ENCODE measurements at places on chromosomes 1 and 21.

DNA sequence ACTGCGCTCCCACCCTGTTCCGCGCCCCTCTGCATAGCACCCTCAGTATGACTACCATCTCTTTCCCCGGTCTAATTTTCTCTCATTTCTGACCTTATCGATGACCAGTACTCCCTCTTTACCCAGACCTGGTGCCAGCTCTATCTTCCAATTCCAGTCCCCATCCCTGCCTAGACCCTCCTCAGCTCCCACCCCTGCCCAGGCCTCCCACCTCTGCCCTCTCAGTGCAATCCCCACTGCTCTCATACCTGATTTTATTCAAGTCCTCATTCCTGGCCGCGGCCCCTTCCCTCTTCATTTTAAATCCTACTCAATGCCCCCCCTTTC, 1.3 kb downstream of the USP24 start:
- DNase-seq: peak; percentile 56

DNA sequence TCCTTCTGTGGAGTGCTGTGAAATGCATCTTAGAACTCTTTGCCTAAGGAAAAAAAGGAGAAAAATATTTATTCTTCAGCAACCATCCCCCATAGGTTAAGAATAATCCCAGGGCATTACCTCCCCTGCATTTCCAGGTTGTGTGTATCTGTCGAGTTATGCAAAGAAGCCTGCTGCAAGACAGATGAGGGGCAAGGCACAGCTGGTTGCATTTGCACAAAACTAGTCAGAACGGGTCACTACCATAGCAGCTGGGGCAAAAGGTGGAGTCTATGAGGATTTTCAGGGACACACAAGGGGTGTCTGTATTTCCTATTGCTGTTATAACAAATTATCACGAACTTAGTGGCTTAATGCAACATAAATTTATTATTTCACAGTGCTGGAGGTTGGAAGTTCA, 443.4 kb upstream of the C1orf87 start:
- DNase-seq: no peak

- DNase-seq: no peak
Observed at GRCh38 chr1:206680279-206680678, 4.4 kb upstream of the MAPKAPK2 start.

DNA sequence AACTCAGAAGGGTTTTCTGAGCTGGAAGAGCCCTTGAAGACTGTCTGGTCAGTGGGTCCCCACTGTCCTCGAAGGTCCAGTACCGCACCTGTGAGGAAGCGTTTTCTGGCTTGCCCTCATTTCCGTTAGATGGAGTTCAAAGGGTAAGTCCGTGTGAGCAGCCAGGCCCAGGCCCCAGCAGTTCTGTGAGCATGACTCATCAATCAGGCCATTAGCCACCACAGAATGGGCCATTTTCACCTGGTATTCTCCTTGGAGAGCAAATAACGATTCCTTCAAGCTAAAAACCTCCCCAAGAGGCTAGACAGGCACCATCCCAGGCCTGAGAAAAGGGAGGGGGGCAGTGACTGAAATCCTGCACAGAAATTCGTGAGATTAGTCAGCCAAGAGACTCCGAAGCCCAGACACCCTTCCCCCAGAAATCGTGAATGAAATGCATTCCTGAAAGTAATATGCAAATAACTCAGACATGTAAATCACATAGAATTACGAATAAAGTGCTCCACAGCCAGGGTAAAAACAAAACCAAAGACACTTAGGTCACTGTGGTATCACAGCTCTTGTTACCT, 66.0 kb downstream of the BCAR3 start:
- peak; percentile 58 for DNase-seq

DNA sequence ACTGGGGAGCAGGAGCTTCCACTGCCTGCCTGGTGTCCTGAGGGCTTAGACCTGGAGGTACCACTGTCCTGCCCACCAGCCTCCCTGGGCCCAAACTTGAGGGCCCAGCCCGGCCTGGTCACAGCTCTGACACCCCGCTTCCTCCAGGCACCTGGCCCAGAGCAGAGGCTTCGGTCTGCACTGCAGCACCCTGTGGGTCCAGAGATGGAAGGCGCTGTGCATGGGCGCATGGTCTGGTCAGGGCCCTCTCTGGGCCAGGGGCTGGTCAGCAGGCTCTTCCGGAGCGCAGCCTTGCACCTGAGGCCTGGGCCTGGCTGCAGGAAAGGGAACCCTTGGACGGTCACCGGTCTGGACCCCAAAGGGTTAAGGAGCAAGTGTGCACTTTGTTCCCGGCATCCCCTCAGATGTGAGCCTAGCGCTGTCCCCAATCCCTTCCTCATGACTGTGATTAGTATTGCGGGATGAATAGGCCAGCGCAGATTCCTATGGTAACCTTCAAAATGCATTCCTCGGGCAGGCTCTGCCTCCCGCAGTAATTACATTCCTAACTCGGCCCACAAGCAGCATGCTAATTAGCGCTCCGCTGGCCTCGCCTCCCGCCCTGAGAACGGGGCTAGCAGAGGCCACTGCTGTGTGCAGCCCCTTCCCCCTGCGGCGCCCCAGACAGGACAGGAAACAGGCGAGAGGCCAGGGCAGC, 36.3 kb downstream of the PRDM16 start:
- no peak for DNase-seq

- DNase-seq: no peak
Observed at GRCh38 chr1:98330224-98330623, 331.3 kb upstream of the SNX7 start.

- DNase-seq: no peak
Observed at GRCh38 chr1:82168482-82168881, 367.7 kb downstream of the ADGRL2 start.

DNA sequence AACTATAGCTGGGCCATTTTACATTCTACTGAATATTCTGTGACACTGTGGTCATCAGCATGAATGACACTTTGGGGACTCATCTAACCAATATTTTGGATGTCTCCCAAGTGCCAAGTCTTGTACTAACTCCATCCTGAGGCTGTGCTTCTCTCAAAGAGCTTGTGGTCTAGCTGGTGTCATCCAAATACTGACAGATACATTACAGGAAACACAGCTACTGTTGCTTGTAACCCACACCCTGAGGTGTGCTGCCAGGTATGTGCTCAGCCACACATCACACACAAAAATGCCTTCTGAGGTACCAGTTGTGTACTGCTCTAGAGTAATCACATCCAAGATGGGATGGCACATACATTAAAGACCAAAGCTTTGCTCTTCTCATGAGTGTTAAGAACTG, 81.6 kb downstream of the ST6GALNAC5 start:
- no peak for DNase-seq

GRCh38 chr1:210674151-210674550, 345.4 kb downstream of the HHAT start:
- DNase-seq: no peak

GRCh38 chr21:44846485-44847260, 26.8 kb downstream of the PTTG1IP start:
- DNase-seq: peak; percentile 56

GRCh38 chr21:15138490-15138889, 73.7 kb upstream of the NRIP1 start:
- no peak for DNase-seq

DNA sequence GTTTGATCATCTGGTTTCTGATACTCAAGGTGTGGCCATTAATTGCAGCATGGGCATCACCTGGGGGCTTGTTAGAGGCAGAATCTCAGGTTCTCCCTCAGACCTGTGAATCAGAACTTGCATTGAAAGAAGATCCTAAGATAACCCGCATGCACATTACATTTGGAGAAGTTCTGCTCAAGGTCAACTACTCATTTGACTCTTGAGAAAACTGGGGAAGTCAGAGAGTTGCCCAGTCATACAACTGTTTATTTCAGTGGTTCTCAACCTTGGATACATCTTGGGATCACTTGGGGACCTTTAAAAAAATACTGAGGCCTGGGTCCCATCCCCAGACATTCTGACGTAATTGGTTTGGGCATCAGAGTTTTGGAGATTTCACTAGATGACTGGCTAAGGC, 30.5 kb downstream of the CAMTA1 start:
- no peak for DNase-seq

DNA sequence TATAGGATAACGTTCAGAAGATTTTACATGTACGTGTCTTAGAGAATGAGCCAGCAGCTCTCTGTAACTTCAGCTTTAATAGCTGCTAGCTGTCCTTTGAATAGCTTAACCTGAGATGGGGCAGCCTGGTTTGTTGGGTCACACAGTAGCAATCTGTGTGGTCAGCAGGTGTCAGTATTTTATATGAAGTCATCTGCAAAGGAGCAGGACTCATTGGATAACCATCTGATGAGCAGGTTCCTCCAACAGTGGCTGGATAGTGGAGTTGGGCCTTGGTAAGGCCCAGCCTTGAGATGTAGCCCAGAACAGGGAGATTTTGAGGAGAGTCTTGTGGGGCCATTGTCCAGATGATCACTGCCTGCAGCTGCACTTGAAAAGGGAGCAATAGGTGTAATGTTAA, 6.4 kb downstream of the GSTM5 start:
- DNase-seq: no peak

DNA sequence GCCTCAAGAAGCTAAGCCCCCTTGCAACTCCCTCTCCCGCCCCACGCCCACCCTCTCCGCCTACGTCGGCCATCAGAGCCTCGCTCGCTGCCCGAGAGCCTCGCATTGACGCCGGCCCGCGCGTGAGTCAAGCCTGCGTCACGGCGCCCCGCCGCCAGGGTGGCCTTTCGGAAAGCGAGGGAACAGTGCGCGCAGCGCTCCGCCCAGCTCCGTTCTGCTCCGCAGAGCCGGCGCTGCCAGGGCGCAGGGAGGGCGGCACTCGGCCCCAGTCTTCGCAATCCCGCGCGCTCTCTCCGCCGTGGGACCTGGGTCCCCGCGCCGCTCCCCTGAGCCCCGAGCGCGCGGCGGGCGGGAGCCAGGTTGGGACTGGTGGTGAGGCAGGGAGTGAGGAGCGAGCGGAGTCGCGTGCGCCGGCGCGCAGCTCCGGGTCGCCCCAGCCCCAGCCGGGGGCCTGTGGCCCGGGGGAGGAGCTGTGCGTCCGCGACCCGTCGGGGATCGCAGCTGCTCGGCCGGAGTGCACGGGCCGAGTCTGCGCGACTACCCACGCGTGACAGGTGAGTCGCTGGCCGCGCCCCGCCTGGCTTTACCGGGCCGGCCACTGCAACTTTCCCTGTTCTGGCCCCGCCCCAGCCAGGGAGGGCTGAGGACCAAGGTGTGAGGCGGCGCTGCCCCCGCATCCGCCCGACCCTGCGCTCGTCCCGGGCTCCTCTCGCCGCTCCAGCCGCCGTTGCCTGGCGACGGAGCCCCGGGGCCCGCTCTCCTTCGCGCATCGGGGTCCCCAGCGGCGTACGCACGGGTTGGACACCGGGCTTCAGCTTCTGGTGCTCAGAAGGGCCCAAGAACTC, at the start of gene SLC6A17:
SLC6A17 (plus strand) TSS at position 165 of the 845 bp plus-strand sequence. CDS start 16,436 bp downstream, outside the sequence.
- DNase-seq: peak; percentile 70

- no peak for DNase-seq
Observed at GRCh38 chr1:61085206-61085982, 3.0 kb downstream of the NFIA start.

GRCh38 chr21:42468491-42469131, 27.4 kb downstream of the RSPH1 start:
- DNase-seq: no peak

GRCh38 chr1:216832192-216832591, 109.0 kb upstream of the ESRRG start:
- no peak for DNase-seq

DNA sequence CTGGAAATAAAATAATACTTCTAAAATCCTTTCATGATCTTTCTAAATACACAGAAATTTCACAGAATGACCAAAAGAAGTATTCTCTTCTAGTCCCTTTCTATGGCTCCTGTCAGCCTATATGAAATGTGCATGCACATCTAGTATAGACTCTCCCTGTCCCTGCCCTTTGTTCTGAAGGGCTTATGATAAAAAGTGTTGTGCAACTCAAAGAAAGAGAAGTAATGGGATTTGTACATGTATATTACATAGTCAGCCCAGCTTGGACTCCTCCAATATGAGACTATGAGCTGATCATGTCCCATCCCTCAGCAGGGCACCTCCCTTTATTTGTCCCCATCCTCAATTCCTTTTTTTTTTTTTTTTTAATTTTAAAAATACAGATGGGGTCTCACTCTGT, 42.1 kb upstream of the LAX1 start:
- DNase-seq: no peak

- peak; percentile 3 for DNase-seq
Observed at GRCh38 chr21:35940074-35940927, 120.0 kb downstream of the SETD4 start.

DNA sequence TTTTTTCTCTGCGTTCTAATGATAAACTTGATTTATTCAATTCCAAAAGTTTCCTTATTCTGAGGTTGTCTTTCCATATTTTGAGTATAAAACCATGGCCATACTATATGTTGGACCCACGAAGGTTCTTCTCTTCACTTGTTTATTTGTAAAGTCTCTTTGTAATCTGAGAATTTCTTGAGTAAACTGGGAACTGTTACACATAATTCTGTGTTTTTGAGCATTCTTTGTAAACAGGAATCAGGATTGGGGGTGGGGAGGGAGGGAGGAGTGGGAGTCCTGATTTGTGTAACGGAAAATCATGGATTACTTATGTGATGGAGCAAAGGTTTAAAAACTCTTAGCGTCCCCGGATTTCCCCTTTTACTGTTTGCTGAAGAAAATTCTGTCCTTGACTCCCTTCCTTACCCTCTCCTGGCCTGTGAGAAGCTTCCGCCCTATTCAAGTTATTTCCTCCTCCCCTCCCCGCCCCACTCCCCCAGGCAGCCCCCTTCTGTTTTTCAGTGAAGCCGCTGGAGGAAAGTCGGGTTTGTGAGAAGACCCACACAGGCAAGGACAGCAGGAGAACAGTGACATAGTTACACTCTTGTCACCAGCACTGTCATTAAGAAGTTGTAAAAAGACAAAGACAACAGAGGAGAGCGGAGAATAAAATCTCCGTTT, 6.4 kb upstream of the NBPF11 start:
- no peak for DNase-seq

GRCh38 chr21:31483146-31483545, 139.1 kb upstream of the TIAM1 start:
- no peak for DNase-seq

DNA sequence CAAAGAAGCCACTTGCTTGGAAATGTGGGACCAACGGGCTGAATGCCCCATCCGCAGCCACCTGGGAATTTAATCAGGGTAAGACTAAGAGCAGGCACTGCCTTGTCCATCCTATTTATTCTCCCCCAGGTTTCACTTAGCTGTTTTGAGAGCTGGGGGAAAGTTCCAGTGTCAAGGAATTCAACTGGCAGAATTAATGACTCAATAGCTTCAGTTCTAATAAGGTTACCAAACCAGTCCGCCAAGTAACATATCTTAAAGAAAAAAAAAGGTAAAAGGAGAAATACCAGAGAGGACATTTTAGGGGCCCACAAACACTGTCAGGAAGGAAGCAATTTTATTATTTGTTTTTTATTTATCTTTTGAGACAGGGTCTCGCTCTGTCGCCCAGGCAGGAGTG, 157.6 kb upstream of the SOD1 start:
- DNase-seq: no peak

GRCh38 chr21:45011911-45012661, 62.3 kb upstream of the ADARB1 start:
- no peak for DNase-seq

DNA sequence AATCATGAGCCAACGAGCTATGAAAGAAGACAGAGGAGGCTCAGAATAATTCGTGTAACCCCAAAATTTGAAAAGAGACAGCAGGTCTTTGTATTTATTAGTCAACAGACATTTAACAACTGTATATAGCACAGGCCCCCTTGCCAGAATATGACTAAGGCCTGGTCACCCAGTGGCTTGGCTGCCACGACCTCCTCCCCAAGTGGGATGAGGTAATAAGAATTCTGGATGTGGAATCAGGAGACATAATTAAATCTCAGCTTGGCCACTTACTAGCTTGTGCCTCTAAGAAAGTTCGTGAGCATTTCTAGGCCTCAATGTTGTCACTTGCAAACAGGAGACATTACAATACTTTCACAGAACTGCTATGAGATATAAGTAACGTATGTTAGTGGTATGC, 134.2 kb upstream of the TNFSF4 start:
- DNase-seq: no peak
